ENCODE measurements at places on chromosomes 7 and 10.

GRCh38 chr10:79947083-79947415 is 1.9 kb downstream of the SFTPD start:
- no peak for DNase-seq

GRCh38 chr7:150375662-150376521 is 3.2 kb upstream of the ZNF775 start:
- no peak for DNase-seq

GRCh38 chr10:101131962-101132635 is 999 bp downstream of the TLX1 start:
- no peak for DNase-seq

GRCh38 chr7:142088022-142088714 is 23.4 kb upstream of the MGAM2 start:
- DNase-seq: no peak

GRCh38 chr7:71535616-71536015 is 403.7 kb downstream of the GALNT17 start:
- DNase-seq: no peak

- no peak for DNase-seq
Measured at GRCh38 chr10:115624448-115624847, 531.3 kb downstream of the ATRNL1 start.

- no peak for DNase-seq
Measured at GRCh38 chr7:78499283-78499682, 700.7 kb downstream of the PHTF2 start.

GRCh38 chr10:47401874-47402640 is 18.0 kb upstream of the ZNF488 start:
- no peak for DNase-seq

- no peak for DNase-seq
Measured at GRCh38 chr10:33657154-33657908, 322.9 kb upstream of the NRP1 start.

DNA sequence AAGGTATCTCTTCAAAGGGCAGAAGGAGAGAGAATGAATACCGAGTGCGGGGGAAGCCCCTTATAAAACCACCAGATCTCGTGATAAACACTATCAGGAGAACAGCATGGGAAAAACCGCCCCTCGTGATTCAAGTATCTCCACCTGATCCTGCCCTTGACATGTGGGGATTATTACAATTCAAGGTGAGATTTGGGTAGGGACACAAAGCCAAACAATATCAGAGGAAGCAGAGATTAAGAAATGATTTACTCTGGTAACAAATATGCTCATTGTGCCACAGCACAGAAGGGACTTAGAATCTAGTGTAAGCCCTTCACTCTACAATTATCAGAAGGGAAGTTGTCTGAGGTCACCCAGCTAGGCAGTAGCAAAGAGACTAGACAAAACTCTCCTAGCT is 40.1 kb upstream of the ZNRF2 start:
- DNase-seq: no peak

GRCh38 chr7:153097511-153098201 is 338.1 kb downstream of the ACTR3B start:
- no peak for DNase-seq

DNA sequence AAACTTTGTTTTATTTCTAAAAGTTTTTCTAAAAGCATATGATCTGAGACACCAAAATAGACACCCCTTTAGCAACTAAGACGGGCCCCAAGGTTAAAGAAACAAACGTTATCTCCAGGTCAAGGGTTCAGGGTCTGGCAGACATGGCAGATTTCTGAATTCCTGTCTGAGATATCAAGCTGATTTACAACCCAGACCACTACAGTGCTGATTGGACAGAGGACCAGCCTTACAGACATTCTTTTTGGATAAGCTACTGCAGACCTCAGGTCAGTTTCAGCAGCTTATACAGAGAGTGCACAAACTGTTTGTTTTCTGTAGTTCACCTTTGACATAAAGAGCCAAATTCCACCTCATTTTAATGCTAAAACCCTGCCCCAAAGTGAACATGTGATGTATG is 34.8 kb downstream of the SVOPL start:
- DNase-seq: no peak

GRCh38 chr10:70584909-70585544 is 17.5 kb downstream of the PRF1 start:
- no peak for DNase-seq

- DNase-seq: peak; percentile 37
Measured at GRCh38 chr10:77836299-77836820, 90.2 kb downstream of the DLG5 start.

- DNase-seq: peak; percentile 16
Measured at GRCh38 chr10:6918305-6918704, 338.2 kb upstream of the PRKCQ start.

DNA sequence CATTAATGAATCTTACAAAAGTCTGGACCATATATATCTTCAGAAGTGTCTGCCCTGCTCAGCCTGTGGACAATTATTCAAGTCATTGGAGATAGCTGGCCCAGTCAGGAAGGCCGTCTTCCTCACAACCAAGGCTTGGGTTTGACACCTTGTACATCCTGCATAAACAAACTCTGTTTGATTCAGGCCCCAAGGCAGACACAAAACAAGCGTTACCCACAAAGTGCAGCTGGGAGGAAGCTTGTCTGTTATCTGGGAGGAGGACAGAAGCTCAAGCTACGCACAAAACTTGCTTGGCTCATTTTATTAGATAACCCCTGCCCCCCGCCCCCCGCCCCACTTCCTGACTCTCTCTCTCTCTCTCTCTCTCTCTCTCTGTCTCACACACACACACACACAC is 166.9 kb upstream of the WDR11 start:
- DNase-seq: no peak

- no peak for DNase-seq
Measured at GRCh38 chr7:36994456-36995112, 270.3 kb upstream of the AOAH start.

DNA sequence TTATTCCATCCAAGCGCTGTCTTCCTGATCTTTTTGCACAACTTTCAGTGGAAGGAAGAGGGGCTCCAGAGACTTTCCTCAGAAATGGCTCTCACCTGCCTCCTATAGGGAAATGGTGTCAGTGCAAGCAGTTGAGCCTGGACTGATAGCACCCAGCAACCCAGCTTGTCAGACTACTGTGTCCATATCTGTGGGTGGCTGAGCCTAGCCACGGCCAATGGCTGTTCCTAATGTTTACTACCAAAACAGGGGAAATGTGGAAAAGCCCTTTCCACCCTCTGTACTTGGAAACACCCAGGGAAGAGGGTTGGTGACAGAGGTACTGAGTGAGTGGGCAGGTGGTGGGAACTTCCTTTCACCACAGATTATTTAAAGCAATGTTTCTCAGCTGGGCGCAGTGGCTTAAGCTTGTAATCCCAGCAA is 4.3 kb upstream of the YKT6 start:
- peak; percentile 10 for DNase-seq

DNA sequence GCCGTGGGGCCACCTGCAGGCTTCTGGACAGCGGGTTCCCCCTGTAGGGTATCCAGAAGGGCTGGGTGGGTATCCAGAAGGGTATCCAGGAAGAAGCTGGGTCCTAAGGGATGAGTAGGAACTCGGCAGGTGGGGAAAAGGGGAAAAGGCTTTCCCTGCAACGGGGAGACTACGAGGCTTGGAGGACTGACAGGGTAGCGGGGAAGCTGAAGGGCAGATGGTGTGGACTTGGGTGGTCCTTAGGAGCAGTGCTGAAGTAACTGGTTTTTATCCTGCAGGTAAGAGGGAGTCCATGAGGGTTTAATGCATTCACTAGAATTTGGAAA is 525 bp downstream of the UBE2D4 start:
- no peak for DNase-seq

GRCh38 chr7:128446306-128446705 is 9.4 kb upstream of the HILPDA start:
- peak; percentile 7 for DNase-seq

DNA sequence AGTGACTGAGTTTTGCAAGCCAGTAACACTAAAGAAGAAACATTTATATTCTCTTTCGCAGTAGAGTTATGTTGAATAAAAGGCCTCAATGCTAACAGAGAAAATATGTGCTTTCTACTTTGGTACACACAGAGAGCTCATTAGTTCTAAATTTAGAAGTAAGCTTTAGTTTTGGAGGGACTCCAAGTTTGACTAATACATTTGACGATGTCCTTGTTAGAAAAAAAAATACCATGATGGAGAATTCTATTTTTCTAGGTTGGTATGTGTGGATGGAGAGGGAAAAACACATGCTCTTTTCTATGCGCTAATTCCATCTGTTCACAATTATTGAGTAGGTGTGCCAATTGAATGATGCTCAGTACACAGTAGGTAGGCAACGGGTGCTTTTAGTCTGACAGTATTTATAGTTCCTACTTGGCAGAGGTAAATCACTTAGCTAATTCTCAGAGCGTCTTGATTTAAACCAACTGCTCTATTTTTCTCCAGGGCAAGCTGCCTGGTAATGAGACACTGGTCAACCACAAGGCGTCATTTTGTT is 327.2 kb upstream of the AKR1E2 start:
- no peak for DNase-seq

- DNase-seq: no peak
Measured at GRCh38 chr7:84021292-84021908, 173.2 kb downstream of the SEMA3A start.

DNA sequence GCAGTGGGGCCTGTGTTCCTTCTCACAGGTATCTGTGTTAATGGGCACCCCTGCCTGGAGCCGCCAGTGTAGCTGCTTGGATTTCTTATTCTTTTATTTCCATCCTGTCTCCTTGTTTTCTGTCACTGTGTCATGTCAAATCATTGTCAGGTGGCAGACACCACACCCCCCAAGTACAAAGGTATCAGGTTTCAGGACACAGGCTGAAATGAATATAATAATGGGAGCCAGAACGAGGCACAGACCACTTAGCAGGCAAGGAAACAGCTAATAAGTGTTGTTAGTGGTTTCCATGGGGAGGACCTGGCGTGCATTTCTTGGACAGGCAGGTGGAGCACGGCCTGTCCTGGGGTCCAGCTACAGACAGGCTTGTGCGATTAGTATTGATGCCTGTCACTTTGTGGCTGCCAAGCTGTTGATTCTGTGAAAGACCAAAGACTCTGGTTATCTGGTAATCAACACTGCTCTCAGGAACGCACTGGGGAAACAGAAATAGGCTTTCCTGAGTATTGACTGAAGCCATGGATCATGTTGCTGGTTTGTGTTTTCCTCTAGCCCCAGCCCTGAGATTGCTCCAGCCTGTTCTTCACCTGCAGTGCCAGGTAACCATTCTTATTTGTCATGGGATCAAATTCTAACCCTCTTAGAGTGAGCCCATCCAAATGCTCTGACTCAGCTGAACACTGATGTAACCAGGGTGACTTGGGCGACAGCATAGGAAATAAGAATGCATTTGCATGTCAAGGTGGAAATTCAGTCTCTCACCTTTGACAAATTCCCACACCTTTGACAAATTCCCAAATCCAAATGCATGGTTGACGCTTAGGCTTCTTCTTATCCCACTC is 1002.0 kb downstream of the LRMDA start:
- DNase-seq: no peak

- no peak for DNase-seq
Measured at GRCh38 chr7:53351681-53352080, 316.2 kb downstream of the POM121L12 start.

- no peak for DNase-seq
Measured at GRCh38 chr7:155872678-155873369, 60.6 kb upstream of the SHH start.

- DNase-seq: no peak
Measured at GRCh38 chr10:22545643-22546042, 168.7 kb downstream of the PIP4K2A start.

DNA sequence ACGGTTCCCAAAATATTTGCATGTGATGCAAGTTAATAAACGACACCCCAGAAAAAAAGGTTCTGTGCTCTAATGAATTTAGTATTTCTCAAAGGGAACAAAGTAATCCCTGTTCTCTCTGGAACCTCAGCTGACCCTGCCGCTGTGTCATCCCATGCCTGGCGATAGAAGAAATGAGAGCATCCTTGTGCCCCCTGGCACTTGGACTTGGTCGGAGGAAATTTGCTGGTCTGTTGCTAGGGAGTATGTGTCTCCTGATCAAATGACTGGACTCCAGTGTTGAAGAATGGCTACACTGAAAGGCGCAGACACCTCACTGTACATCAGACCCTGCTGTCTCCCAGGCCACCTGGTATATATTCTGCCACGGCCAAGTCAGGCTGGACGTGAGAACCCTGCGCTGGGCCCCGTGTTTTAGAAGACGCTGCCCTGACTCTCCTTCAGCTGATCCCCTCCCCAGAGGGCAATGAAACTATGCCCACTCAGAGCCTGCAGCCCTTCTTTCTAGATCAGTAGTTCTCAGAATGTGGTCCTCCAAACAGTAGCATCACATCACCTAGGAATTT is 67.2 kb downstream of the THNSL1 start:
- DNase-seq: peak; percentile 61

DNA sequence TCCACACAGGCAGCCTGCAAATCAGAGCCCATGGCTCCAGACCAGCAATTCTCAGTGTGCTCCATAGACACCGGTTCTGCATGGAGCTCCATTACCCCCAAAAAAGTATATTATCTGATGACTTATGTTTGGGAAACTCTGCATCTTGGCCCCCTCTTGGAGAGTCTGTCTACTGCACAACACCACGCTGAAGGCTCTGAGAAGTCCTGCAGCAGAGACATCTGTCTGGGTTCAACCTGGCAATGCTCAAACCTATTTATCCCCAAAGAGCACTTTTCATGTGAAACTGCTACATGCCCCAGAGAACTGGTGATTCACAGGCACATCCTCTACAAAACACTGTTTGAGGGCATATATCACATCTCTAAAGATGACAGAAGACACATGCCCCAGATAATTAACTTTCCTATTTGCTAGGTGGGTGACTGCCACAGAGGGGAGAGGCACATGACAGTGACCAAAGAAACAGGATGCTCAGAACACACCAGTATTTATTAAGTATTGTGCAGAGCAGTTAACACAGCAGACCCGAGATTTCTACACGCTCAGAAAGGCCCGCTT is 83.8 kb downstream of the DLG5 start:
- no peak for DNase-seq

GRCh38 chr10:102778781-102779180 is 35.0 kb downstream of the WBP1L start:
- no peak for DNase-seq

GRCh38 chr7:1591396-1591795 is 21.6 kb upstream of the PSMG3 start:
- DNase-seq: no peak

- DNase-seq: no peak
Measured at GRCh38 chr10:85175635-85176034, 847.2 kb downstream of the CCSER2 start.

DNA sequence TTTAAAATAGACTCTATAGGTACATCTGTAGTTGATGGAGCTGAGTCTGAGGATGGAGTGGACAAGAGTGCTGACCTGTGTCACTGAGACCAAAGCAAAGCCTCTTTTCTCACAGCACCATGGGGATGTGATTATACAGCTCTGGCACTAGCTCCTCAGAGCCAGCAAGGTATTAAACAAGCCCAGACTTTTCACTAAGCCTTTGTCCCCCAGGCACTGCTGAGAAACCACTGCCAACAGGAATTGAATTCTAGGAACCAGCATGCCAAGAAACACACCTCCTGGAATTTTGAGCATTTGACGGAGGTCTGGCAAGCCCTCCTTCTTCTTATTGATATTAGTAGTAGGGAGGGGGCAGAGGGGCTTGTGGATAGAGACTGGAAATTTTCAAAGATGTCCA is 147.0 kb downstream of the C1GALT1 start:
- no peak for DNase-seq

All from hypothalamus (tissue), 51 donors.